Mammary epithelial cell (primary cell): ENCODE measurements at places on chromosomes 2 and 18. TPM values are rescaled to one million over a fixed set of nuclear protein-coding genes. Genes with fewer than 3 reads are reported as not detected.

FOXD4L1 gene
- 0.10 TPM for polyA plus RNA-seq

SKOR2 gene
- polyA plus RNA-seq, result not detected

DNA sequence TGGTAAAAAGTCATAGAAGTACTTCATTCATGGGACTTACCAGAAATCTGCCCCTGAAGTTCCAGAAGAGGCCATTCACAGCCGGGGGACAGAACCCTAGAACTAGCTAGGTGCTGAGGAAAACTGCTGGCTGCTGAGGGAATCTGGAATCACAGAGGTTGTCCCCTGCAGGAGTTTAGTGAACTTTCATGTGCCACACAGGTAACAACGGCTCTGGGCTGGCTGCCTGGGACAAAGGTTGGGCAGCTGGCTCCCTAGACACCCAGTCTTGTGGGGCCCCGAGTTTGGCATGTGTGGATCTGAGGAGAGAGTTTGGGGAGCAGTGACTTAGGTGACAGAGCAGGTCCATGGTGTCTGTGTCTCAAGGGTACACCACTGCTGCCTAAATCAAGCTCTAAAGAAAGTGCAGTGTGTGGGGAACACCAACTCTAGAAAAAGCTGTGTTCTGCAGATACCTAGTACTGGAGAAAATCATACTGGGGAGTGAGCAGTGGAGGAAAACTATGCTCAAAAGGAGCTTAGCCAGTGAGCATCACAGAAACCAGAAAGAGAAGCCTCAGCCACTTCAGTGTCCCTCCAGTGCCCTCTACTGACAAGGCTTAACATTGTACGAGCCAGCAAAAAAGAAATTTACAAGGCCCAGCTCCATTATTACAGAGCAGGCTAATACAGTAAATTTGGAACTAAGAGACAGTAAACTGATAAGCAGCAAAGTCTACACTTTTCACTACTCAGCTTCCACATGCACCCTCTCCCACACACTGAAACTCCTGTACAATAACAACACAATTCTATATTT, 15.2 kb downstream of the GALNT3 start:
- no peak for DNase-seq

DNA sequence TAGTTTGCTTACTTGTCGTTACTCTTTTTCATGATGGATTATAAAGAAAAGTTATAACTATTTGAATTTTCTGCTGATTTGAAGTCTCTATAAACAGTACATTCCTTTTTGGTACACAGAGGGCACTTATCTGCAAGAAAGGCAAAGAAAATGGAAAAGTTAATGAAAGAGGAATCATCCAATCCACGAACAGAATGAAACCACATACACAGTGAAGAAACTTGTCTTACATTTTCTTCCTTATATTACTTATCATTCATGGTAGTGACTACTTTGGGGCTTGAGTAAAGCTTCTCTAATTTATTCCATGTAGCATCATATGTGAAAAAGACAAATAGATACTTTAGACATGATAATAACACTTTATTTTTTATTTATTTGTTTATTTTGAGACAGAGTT, 14.8 kb upstream of the ACTR3 start:
- no peak for DNase-seq
